ENCODE measurements at places on chromosomes 2 and 18.

DNA sequence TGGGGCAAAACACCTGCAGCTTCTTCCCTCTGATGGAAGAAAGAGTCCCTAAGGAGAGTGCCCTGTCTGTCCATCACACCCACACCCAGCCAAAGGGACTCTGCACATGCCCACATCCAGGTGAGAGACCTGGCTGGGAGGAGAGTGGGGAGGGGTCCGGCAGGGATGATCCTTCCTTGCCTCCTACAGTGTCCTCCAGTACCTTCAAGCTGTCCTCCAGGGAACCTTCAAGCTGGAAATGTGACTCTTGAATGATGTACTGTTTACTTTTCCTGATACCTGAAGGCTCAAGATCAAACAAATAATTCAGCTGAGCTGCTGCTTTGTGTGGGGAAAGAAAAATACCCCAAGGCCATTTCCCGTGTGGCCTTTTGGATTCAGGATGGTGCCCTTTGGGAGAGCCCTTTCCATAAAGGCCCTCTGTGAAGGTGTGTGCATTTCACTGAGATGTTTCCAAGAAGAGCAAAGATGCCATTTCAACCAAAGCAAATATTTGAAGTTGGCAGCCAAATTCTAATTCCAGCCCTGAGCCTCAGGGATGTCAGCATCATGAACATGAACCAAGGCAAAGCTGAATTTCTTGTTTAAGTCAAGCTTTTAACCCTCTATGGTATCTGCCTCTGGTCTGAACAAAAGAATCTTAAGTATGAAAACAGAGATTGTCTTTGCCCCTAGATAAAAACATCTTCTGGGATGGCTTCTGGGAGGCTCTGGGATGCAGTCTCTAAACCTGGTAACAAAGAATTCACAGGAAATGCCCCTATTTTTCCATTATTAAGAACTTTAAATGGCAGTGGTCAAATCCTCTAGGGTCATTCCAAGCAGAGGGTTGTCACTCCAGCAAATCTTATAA, 11.1 kb downstream of the EVA1A start:
- no peak for DNase-seq

- DNase-seq = no peak
These were observed 182.7 kb downstream of the ANAPC1 start for GRCh38 chr2:111701266-111701665.

GRCh38 chr2:202361108-202361507, 15.0 kb upstream of the BMPR2 start:
- no peak for DNase-seq

- DNase-seq = no peak
These were observed 24.4 kb downstream of the RDH14 start for GRCh38 chr2:18536100-18536499.

GRCh38 chr2:73028841-73029240, 42.7 kb downstream of the SFXN5 start:
- peak; percentile 26 for DNase-seq

- peak; percentile 13 for DNase-seq
These were observed 17.6 kb upstream of the BOK start for GRCh38 chr2:241540771-241541561.
